ENCODE measurements at places on chromosomes 1 and 21.

GRCh38 chr21:28738882-28739281 lies 253.8 kb downstream of the LTN1 start:
- no peak for DNase-seq

DNA sequence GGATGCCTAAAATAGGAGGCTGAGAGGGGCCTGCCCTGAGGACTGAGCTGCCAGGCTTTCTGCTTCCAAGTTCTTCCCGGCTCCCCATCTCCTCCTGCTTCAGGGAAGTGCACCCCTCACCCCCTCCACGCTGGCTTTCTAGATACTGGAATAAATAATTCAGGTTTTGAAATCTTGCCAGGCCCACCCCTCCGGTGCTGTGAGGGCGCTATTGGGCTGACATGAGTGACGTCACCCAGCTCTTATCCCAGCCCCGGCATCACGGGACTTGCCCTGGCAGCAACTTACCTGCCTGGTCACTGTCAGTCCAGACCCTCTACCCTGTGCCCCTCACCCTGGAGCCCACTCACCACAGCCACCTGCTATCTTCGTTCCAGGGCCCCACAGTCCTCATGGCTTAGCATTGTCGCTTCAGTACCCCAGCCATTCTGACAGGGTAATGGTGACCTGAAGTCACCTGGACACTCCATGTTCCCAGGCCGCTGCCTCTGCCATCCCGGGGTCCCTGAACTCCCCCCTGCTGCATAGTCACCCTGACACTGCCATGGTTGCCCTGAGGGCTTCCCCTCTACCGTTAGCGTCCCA lies 819 bp upstream of the GPR3 start:
- DNase-seq = no peak

- no peak for DNase-seq
Observed at GRCh38 chr1:39508857-39509305, 17.4 kb downstream of the BMP8A start.

DNA sequence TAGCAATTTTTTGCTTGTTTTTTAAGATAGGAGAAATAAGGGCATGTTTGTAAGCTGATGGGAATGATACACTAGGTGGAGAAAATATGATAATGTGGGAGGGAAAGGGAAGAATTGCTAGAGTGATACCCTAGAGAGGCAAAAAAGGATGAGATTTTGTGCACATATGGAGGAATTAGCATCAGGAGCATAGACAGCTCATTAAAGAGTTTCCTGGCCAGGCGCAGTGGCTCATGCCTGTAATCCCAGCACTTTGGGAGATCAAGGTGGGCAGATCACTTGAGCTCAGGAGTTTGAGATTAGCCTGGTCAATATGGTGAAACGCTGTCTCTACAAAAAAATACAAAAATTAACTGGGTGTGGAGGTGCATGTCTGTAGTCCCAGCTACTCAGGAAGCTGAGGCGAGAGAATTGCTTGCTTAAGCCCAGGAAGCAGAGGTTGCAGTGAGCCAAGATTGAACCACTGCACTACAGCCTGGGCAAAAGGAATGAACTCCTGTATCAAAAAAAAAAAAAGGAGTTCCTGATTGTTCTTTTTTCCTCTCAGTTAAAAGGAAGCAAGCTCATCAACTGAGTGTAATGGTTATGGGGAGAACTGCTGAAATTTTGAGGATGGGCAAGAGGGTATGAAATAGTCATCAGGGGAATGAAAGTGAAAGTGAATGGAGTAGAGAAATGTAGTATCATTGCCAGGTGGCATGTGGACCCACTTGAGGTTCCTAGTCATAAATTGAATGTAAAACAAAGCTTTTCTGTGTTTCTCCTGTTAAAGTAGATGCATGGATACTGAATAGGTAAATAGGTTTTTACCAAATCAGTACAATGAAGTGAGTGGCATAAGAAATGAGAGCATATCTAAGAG lies 35.5 kb downstream of the SH3GLB1 start:
- DNase-seq = no peak

DNA sequence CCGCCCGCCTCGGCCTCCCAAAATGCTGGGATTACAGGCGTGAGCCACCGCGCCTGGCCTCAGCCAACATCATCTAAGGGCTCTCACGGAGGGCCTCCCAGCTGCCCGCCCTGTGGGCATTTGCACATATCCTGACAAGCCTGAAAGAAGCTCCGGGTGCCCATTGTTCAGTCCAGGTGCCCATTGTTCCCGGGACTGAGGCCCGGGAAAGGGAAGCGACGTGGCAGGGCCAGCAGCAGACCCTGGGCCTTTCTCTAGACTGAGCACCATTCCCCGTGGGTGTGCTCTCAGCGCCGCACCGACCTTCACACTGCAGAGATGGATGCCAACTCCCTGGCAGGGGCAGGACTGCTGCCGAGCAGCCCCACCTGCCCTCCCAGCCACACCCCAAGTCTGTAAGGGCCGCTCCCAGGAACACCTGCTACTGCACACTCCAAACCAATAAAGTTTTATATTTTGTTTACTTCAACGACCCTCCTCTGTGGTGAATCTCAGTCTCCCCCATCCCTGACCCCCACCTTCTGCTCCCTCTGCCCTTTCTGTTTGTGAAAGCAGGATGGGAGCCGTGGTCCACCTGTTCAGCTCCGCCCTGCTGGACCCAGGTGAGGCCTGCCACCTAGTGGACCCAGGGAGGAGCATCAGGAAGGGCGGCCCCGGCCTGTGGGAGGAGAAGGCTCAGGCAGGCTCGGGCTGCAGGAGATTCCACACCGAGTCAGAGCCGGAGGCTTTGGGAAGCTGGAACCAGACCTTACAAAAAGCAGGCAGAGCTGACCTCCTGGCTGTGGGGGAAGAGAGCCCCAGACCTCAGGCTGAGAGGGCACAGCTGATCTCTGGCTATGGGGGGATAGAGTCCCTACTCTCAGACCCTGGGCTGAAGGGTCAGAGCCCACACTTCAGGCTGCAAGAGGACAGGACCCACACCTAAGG lies 1.1 kb upstream of the TMEM82 start:
- DNase-seq = peak; percentile 33

DNA sequence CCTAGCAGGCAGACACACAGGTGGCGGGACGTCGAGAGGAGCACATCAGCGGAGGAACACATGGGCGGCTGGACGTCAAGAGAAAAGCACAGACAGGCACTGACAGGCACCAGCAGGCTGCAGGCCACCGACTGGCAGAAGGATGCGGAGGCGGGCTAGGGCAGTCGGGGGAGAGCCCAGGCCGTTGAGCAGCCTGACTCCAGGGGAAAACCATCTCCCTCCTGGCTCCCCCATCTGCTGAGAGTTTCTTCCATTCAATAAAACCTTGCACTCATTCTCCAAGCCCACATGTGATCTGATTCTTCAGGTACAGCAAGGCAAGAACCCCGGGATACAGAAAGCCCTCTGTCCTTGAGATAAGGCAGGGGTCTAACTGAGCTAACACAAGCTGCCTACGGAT lies 25.5 kb downstream of the B3GALT5 start:
- no peak for DNase-seq

GRCh38 chr21:42570841-42571387 lies 57.3 kb downstream of the SLC37A1 start:
- no peak for DNase-seq

GRCh38 chr1:61797045-61797755 lies 54.9 kb downstream of the PATJ start:
- no peak for DNase-seq

DNA sequence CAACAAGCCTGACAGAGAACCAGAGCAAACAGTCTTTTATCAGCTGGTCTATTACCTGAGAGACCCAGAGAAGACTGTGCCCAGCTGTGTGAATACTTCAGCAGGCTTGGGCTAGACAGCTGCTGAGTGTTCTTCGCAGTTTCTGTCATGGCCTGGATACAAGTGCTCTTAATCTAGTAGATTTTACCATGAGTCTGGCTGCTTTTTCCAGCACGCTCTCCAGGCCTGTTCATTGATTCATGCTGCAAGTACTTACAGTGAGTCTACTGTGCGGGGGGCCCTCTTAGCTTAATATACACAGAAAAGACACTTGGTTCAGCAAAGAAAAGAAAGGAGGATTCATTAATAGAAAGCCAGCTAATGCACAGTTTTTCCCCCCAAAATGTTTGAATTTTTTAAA lies 48.5 kb downstream of the RGS7 start:
- no peak for DNase-seq

- DNase-seq = no peak
Observed at GRCh38 chr1:197464044-197464443, 196.0 kb downstream of the CRB1 start.

DNA sequence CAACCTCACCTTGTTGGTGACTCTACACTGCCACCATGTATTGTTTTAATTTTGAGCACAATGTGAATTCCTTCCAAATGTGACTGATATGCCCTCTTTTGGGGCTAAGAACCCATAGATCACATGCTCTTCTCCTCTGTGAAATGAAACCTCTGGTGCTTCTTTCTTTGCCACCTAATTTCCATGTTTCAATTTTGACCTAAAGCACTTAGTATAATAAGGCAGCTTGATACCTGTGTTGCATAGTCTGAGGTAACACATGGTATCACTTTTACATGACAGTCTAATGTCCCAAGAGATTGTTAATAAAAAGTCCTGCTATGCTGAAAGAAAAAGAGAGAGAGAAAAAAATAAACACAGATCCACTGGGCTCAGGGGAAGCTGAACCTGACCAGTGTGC lies 24.2 kb downstream of the CLEC20A start:
- DNase-seq = no peak

GRCh38 chr1:116693759-116694480 lies 26.4 kb upstream of the IGSF3 start:
- no peak for DNase-seq

DNA sequence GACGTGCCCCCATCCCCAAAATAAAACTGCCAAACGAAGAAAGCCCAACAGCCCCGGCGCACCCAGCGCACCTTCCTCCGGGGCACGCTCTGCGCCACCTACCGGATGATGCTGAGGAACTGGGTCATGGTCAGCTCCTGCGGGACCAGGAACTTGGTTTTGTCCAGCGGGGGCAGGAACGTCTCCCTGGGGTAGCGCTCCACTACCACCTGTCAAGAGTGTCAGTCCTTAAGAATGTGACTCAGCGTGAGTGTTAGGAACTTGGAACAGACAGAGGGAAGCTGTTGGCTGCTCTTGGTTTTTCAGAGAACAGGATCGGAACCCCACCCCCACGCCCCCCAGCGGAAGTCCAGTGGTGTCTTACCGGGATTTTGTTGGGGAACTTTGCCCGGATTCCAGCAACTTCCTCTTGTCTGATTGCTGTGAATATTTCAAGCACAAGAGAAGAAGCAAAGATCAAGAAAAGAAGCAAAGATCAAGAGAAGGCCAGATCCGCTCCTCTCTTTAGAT lies 431 bp downstream of the MAP1LC3C start:
- DNase-seq = no peak

- DNase-seq = no peak
Observed at GRCh38 chr1:10625554-10625953, 150.8 kb downstream of the PEX14 start.

- no peak for DNase-seq
Observed at GRCh38 chr1:93740601-93741031, 59.0 kb upstream of the BCAR3 start.

DNA sequence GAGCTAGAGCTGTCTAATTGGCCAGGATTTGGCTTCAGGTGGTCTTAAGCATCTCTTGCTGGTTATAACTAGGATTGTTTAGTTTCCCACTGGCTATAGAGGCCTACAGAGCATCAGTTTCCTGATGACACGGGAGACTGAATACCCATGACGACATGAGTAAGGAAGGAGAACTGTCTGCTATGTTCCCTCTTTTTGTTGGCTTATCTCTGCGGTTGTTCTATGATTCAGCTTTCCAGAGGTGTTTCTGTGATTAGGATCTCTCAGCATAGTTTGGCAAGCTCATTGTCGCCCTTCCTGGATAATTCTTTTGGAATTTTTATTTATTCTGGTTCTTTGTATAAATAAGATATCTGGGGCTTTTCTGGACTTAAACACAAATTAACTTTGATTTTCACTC lies 163.4 kb downstream of the OLFM3 start:
- DNase-seq = no peak

- no peak for DNase-seq
Observed at GRCh38 chr1:76473591-76473990, 393.7 kb upstream of the ST6GALNAC5 start.

GRCh38 chr1:19477284-19478249 lies 7.8 kb downstream of the CAPZB start:
- peak; percentile 57 for DNase-seq

DNA sequence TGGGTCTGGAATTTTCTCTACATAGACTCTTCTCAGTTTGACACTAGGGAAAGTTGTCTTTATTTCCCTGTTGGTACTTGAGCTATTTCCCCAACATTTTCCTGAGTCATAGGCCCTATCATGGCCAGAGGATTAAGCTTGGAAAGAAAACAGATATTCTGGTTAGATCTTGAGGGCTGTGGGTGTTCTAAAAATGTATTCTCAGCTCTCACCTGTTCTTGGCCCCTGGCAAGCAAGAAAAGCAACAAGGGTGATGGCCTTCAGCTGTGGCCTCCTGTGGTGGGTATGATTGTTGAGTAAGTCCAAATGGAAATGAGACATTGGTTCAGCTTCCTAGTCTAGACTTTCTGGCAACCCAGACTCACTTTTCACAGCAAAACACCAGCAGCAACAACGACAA lies 17.4 kb upstream of the LCE3A start:
- DNase-seq = no peak

DNA sequence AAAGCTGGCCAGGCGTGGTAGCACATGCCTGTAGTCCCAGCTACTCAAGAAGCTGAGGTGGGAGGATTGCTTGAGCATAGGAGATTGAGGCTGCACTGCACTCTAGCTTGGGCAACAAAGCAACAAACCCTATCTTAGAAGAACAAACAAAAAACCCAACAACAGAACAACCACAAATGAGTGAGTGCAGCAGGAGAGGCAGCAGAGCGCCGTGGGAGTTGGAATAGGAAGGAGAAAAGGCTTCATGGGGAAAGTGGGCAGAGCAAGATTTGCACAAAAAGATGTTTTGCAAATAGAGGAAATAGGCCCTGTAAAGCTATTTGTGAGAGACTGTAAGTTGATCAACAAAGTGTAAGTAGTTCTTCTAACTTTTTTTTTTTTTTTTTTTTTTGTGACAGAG lies 19.6 kb downstream of the SMAP2 start:
- DNase-seq = no peak

DNA sequence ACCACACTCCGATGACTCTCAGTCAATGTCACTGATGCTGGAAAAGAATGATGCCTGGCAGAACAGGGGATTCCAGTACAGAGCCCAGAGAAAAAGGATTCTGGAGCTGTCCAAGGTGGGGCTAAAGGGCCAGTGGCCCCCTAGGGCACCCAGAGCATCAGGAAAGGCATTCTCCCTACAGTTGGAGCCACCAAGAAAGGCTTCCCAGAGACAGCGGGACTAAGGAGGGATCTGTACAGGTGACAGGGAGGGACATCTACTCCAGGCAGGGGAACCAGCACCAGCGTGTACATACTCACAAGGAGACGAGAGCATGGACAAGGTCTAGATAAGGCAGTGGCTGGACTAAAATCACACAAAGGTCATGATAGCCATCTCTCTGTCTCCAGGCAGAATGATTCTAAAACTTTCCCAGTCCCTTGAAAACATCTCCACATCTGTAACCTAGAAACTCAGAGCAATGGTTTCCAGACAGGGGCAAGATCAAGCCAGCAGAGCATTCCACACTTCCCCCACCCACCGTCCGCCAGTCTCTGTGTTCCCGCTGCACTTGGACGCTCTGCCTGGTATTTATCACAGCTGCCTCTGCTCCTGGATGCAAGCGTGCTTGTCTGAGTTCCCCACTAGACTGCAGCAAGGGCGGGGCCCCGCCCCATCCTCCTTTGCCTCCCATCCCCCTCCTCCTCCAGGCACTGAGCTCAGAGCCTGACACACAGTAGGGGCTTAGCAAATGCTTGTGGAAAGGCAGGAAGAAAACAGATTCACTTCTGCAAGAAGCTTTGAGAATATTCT lies 111.6 kb upstream of the ZC3H12A start:
- no peak for DNase-seq

GRCh38 chr1:53752281-53752680 lies 13.3 kb upstream of the GLIS1 start:
- DNase-seq = no peak

All from GM12864 (cell line).